ENCODE measurements at places on chromosomes 2 and 18. TPM values are rescaled to one million over a fixed set of nuclear protein-coding genes. Genes with fewer than 3 reads are reported as not detected.

- no peak for DNase-seq
These were observed 858 bp downstream of the KCNS3 start for GRCh38 chr2:17879137-17879912.

DNA sequence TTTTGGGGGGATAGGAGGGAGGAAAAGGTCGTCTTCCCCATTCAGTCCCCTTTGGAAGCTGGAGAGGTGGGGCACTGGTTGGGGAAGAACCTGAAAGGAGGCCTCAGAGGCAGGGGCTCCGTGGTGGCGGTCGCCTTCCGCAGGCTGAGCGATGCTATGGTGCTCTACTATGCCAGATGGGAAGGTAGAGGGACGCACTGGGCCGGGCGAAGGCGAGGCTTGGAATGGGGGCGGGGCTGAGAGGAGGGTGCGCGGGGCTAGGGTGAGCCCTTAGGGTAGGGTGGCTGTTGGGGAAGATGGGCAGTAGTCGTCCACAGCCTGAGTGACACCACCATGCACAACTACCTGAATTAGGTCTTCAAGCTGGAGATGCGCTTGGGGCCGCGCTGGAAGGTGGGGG is 11.1 kb downstream of the ZAP70 start:
- no peak for DNase-seq

DNA sequence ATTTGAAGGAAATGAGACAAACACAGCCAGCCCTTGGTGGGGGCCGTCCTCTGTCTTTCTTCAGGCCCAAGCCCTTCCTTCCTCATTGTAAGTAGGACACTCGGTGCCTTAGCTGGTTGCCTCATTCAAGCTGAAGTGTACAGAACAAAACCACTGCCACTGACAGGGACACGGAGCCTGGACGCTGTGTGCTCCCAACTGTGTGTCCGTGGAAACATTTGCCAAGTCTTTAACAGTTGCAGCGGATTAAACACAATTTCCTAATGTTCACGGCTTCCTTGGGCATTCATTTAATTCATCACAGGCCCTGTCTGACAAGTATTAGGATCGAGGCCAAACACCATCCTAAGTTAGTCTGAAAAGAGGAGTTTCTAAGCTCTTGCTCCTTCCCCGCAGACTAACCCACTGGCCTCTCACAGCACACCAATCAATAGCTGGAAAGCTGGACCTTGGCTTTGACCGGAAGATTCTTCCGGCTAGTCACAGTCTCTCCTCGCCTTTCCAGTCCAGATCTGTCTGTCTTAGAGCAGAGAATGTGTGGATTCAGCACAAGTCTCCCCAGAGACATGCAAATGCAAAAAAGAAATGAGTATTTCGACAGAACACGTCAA is 68.7 kb upstream of the ACSL3 start:
- DNase-seq = no peak

The LYPD1 gene
- not detected for total RNA-seq

DNA sequence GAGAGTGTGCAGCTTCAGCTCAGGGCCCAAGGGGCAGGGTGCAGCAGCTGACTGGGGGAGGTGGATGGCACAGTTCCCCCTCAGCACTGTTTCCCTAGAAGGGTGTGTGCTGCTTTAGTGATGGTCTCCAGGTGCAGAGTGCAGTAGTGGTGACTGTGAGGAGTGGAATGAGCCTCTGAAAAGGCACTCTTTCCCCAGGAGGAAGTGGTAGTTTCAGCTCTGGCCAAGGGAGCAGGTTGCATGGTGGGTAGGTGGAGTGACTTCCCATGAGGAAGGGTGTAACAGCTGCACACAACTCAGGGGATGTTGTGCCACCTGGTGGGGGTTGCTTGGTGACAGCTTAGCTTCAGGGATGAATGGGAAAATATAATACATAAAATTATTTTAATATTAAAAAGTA is 251.5 kb upstream of the NXPH2 start:
- DNase-seq = no peak

DNA sequence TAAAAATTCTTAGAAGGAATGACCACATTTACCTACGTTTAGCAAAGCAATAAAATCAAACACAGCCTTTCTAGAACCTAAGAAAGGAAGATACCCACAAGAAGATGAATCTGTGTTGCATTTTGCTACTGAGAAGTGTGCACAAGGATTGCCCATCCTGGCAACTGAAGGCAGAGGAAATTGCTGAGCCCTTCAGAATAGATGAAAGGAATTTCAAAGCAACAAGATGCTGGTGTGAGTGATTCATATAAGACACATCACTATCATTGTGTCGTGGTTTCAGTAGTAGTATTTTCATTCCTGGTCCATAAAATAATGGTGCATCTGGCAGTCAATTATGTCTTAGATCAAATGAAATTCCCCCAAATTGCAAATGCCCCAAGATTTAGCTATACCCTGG is 48.4 kb upstream of the ANKRD44 start:
- DNase-seq = no peak

DNA sequence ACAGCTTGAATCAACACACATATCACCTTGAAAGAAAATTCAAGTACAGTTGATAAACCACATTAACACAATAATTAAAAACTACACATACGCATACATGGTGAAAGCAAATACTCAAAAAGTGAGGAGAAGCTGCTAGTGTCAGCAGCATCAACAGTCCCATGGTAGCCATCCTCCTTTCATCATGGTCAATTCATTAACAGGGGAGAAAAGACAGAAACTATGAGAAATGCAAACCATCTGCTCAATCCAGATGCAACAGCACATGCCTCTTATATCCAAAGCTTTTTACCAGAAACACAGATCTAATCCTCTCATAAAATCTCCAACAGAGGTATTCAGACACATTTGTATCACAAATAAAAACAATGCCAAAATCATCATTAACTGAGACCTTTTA is 81.9 kb upstream of the CHRNA1 start:
- no peak for DNase-seq

GRCh38 chr18:14086458-14087231 is 45.6 kb downstream of the ZNF519 start:
- DNase-seq = no peak

The FER1L5 gene
- total RNA-seq = not detected

The CERKL gene
- not detected for total RNA-seq

- no peak for DNase-seq
These were observed 7.5 kb upstream of the COLEC11 start for GRCh38 chr2:3587432-3587831.

DNA sequence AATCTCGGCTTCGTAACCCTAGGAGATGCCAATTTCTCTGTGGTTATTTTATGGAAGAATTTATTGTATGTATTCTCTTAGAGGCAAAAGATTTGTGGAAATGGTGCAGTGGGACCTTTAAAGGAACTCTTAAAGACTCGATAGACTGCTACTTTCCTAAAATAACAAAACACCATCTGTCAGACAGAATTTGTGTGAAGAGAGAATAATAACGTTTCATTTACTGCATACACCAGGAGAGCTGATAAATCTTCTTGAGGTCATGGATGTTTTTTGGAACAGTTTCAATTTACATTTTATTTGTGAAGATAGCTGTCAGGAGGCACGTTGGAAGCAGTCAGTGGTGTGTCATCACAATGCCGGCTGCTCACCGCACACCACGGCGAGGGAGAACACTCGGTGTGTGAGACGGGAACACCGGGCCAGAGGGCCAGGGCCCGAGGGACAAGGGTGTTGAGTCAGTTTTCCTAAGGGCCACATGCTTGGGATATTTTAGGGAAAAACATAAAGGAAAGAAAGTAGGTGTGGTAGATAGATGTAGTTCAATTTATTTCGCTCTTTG is 1681.0 kb upstream of the DDX18 start:
- no peak for DNase-seq

DNA sequence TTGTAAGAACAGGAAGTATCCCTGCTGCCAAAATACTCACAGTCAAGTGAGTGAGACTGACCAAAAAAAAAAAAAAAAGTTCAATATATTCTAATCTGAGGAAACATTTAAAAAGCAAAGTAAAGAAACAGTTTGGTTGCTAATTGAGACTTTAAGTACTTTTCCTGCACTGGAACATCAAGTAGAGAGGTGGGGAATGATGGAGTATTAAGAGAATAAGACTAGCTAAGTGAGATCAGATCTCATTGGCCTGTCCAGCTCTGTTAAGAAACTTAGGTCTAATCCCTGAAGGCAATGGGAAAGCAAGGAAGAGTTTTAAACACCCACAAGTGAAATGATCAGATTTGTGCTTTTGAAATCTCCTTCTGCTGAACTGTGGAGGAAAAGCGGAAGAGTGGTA is 27.8 kb upstream of the MAP4K3 start:
- no peak for DNase-seq

DNA sequence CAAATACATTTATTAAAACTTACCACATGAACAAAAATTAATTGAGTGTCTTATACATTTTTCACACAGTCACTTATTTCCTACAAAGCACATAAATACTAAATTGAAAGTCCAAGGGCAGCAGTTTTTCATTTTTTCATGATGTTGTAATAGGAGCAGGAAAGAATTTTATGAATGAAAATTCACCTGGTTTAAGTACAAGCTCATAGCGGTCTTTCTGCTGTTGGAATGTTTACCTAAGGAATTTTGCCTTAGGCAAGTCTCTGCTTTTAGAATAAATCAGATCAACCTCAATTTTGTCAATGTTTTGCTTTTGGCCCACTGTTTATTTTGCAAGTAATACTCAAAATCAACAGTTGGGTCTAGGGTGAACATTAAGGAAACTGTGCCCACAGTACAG is 40.0 kb downstream of the ETAA1 start:
- DNase-seq = no peak

DNA sequence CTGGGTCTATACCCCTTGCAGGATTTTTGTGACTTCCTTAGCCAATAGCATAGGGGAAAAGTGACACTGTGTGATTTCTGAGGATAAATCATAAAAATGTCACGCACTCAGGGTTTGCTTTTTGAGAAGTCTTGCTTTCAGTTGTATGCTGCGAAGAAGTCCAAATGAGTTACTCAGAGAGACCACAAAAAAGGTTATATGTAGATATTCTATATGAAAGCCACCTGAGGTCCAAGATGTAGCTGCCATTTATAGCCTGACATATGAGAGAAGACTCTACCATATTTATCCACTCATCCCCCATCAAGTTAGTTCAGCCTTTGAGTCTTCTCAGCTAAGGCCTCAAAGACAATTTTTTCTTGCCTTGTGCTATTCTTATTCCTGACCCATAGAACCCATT is 488.3 kb upstream of the MAP2 start:
- no peak for DNase-seq

DNA sequence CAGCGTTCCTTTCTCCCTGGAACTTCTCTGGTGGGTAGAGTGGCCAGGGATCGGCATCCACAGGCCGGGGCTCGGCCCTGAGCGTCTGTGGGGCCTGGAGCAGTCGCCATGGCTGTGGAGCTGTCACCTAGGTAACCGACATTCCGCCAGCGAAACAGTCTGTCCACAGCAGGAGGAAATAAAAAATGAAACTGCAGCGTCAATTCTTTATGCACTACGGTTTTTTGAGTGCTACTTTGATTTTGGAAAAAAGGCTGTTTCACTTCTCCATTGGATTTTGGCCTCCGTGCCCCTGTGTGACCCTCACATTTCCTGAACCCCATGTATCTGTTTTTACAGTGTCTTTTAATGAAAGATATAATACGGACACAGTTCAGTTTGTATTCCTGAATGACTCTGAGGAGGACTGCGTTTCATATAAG is 163.4 kb downstream of the LDLRAD4 start:
- no peak for DNase-seq

GRCh38 chr2:88214631-88215030 is 44.5 kb downstream of the THNSL2 start:
- DNase-seq = no peak

DNA sequence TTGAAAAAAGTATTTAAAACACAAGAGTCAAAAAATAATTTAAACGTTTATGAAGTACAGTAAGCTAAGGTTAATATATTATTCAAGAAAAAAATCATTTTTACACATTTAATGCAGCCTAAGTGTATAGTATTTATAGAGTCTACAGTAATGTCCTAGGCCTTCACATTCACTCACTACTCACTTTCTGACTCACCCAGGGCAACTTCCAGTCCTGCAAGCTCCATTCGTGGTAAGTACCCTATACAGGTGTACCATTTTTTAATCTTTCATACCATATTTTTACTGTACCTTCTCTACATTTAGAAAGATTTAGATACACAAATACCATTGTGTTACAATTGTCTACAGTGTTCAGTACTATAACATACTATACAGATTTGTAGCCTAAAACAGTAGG is 20.9 kb upstream of the RPRD1A start:
- DNase-seq = no peak

GRCh38 chr18:54558609-54559585 is 32.1 kb upstream of the DYNAP start:
- no peak for DNase-seq

The GREB1L gene
- total RNA-seq = not detected

The DOK1 gene
- total RNA-seq = 25.6 TPM

- DNase-seq = no peak
These were observed 25.6 kb upstream of the PRLH start for GRCh38 chr2:237540823-237541222.

GRCh38 chr2:204346906-204347305 is 198.4 kb upstream of the PARD3B start:
- no peak for DNase-seq

GRCh38 chr18:48698707-48699106 is 159.9 kb downstream of the CTIF start:
- no peak for DNase-seq

GRCh38 chr2:98465456-98466226 is 21.0 kb downstream of the INPP4A start:
- peak; percentile 63 for DNase-seq

DNA sequence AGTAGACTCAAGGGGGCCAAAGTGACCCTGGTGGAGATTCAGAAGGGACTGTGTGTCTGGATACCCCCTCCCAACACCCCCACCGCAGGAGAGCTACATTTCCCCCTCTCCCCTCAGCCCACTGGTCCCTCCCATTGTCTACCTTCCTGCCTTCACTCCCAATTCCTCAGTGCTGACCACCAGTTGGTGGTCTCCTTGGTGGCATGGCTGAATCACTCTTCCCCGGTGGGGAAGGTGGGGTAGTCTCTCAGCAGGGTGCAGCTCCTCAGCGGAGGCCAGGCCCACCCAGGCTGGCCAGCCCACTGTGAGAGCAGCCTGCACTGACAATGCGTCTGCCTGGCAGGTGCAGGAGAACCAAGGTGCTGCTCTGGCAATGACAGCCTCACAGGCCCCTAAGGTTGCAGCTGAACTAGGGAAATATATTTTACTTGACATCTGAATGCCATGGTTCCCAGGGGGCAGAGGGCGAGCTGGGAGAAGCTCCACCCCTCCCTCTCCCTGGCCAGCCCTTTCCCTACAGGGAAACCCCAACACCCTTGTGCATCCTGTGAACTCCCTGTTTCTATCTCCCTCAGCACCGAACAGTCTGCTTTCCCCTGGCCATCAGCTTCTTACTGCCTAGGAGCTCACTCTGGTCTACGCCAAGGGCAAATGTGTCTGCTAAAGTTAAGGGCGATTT is 62.6 kb upstream of the PAX8 start:
- DNase-seq = no peak

- DNase-seq = no peak
These were observed 21.7 kb downstream of the KIAA1328 start for GRCh38 chr18:36850527-36851201.

GRCh38 chr18:62394006-62394763 is 69.1 kb downstream of the TNFRSF11A start:
- DNase-seq = no peak

GRCh38 chr2:98607104-98607503 is 1.2 kb downstream of the COA5 start:
- no peak for DNase-seq
